ENCODE measurements at places on chromosomes 1 and 21.
A peak's percentile ranks its signal among the peaks of the same experiment; 100 is the strongest.

DNA sequence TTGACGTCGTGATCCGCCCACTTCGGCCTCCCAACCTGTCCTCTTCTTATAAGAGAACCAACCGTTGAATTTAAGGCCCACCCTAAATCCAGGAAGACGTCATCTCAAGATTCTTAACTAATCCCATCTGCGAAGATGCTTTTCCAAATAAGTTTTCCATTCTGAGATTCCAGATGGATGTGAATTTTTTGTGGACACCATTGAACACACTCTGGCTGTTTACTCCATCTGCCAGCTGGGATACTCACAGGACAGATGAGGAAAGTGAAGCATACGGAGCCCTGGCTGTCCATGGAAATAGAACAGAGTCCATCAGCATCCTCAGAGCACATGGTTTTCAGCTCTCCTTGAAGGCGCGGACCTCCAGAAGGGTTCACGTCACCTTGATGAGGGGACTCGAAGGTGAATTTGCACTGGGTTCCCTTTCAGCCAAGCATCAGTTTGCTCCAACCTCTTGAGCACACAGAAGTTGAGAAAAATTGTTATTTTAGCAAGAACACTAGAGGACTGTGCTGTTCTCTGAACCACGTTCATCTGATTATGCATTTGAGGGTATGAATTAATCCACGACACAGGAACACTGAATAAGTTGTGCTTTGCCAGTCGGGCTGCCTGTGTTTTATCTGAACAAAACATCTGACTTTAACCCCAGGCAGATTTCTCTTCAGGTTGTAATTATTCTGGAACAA lies 68.6 kb downstream of the KAZN start:
- DNase-seq: no peak

DNA sequence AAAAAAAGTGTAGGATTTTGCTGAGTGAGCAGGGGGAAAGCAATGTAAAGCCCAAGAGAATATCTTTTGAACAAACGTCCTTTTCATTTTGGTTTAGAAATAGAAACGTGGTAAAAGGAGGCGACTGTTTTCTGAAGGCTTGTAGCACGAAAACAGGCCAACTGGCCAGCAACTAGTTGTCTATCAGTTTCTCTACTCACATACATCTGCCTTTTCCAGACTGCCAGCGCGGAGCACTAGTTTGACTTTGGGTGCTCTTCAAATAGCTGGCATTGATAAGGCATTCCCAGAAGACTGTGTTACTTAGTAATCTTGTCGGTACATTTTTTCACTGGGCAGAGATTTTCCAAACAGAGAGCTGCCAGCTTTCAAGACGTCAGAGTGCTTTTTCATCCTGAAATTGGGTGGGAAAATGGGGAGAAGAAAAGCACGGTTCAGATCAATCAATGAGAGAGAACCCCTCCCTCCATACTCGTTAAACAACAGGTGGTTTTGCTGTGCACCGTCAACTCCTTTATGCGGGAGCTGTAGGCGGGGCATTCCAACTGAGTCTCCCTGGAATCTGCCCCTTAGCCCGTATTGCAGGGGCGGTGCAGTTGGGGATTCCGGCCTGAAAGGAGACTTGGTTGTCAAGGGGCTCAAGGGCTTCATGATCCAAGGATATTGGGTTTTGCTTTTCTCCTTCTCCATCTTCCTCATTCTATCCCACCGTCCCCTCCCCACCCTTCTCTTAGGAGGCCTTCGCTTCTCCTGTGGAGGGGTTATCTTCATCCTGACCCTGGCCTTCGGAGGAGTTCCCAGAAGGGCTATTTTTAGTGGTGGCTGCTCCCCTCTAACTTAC lies 884 bp upstream of the LRRC8C start:
- no peak for DNase-seq

- DNase-seq: no peak
Observed at GRCh38 chr1:912740-913301, 10.9 kb upstream of the SAMD11 start.

DNA sequence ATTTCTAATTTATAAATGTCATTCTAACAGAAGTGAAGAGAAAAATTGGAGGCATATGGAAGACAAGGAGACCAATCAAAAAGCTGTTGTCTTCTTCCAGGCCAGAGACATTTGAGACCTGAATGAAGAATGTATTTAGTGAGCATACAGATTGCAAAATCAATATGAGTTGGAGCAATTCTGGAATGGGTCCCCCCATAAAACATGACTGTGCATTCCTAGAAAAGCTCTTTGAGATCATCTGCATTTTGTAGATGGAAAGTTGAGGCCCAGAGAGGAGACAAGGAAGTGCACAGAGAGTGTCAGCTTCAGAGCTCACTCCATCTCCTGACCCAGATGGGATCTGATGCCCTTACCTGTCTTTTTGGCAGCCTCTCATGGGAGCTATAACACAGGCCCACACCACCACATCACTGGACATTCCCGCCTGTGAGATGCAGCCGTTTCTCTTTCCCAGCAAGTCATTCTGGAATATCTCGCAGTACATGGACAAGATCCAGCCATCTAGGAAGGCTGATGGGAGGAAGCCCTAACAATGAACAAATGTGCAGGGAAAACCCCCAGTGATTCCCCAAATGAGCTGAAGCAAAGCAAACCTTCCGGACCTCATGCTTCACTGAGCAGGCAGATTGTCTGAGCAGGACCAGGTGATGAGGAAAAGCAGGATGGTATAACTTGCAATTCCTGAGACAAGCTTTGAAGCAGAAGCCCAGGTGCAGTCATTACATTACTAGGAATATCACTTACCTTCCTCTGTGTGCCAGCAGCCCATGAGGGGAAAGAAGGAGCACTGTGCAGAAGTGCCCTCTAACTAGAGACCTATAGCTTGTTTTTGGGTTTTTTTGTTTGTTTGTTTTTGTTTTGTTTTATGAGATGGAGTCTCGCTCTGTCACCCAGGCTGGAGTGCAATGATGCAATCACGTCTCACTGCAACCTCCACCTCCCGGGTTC lies 445.6 kb downstream of the PLPP3 start:
- no peak for DNase-seq

GRCh38 chr21:46097336-46098293 lies at the start of gene COL6A2:
COL6A2 (plus strand) TSS chr21:46098112.
- no peak for DNase-seq

DNA sequence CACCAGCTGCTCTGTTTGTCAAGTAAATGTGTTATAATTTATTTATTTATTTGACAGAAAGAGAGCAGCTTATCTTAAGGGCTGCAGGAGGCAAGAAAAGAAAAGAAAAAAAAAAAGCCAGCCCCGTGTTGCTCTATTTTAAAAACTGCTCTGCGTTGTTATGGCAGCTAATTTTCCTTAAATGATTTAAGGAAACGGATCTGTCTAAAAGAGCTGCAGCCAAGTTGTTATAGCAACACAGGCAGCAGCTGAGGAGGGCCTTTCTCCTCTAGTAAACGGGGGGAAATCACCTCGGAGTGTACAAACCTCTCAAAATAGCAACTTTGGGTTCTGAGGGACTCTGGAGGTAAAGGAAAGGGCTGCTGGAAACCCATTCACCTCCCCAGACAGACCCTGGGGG lies 149.2 kb downstream of the BEND5 start:
- DNase-seq: no peak

DNA sequence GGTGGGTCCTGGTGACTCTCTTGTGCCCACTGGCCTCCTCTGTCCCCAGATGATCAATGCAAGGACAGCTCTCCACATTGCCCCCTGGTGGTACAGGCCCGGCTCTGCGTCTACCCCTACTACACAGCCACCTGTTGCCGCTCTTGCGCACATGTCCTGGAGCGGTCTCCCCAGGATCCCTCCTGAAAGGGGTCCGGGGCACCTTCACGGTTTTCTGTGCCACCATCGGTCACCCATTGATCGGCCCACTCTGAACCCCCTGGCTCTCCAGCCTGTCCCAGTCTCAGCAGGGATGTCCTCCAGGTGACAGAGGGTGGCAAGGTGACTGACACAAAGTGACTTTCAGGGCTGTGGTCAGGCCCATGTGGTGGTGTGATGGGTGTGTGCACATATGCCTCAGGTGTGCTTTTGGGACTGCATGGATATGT lies 10.8 kb downstream of the ADAMTSL4 start:
- no peak for DNase-seq

DNA sequence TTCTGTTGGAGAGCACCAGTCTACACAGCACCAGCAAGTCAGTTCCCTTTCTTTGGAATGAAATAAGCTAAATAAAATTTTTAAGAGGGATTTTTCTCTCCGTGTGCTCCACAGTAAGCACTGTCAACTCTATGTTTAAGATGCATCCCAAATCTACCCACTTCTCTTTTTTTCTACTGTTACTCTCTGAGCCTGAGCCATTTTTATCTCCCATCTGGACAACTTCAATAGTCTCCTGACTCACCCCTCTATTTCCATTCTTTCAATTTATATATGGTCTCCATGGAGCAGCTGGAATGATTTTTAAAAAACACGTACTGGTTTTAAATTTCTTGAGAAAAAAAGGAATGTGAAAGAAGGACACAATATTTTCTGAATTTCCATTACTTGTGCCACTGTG lies 24.7 kb upstream of the CCT8 start:
- DNase-seq: no peak

DNA sequence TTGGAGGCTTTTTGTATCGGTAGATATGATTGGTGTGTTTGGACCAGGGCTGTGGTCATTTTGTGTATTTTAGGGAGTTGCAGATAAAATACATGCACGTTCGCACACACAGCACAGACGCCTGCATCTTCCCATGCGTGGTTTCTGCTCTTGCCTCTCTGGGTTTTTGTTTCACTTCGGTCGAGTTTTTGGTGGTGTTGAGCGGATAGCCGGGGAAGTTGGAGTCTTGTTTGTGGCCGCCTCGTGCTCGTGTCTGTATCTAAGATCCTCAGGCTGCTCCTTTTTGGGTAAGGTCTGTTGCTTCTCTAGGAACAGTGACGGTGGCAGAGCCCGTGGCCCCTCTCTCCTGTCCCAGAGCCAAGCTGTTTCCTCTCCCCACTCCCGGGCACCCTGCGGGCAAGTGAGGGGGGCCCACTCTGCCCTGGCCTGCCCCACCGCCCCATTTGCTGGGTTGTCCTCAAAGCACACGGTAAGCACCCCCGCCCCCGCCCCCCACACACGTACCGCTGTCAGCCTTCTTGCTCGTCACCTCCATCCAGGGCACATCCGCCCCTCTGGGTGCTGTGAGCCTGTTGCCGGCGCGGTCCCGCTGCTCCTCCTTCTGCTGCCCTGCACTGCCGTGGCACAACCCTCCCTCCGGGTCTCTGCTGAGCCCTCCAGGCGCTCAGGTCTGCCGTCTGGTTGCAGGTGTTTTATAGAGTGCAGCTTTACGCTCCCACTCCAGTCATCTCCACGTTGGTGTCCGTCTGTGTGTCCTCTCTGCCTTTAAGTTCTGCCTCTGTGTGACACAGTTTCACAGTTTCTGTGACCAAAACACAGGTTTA lies 51.9 kb downstream of the AGPAT3 start:
- DNase-seq: peak; percentile 48

DNA sequence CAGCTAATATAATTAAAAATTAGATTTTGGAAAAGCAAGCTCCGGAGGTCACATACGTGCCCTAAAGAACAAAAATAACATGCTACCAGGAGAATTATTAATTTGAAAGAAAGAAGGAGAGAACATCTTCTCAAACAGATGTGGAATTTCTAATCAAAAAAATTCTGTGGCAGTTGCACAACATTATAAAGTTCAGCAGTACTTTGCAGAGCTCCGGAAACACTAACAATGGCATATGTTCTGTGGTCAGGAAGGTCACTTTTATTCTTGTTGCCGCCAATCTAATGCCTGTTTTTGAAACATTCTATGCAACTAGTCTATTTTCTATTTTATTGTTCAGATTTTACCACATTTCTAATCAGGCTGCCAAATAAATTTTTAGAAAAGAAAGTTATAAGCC lies 186.8 kb downstream of the SMYD3 start:
- no peak for DNase-seq

- no peak for DNase-seq
Observed at GRCh38 chr1:41152622-41153044, 89.5 kb downstream of the SCMH1 start.

DNA sequence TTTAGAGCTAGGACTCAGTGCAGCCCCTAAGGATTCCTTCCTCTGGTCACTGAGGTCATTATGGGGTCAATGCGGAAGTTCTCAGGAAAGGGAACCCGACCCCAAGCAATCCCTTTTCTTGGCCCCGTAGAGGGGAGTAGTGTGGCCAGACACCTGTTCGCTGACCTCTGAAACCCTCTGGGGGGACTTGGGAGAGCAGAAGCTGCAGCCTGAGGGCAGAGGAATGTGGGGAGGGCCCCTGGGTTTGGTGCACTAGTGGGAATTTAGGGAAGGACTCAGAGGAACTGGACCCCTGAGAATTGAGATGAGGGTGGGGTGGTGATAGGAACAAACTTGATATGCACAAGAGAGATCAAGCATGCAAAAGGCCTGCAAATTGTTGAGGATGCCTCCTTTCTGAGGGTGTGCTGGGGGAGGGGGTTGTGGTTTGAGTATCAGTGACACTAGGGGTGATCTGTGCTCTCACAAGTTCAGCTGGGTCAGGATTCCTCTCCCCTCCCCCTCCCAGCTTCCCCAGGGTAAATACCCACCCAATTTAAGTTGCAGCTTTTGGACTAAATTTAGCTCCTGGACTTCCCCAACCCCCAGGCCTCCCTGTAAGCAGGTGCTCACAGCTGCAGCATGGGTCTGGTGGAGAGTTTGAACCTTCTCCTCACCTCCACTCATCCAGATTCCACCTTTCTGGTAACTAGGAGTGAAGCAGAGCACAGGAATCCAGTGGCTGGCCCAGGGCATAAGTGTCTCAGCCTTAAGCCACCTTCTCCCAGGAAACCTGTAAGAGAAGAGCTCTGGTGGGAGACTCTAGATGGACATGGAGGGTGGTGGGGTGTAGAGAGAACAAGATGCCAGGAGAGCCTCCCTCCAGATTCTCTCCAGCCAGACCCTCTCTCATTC lies 13.5 kb downstream of the ADAMTSL4 start:
- DNase-seq: peak; percentile 67

DNA sequence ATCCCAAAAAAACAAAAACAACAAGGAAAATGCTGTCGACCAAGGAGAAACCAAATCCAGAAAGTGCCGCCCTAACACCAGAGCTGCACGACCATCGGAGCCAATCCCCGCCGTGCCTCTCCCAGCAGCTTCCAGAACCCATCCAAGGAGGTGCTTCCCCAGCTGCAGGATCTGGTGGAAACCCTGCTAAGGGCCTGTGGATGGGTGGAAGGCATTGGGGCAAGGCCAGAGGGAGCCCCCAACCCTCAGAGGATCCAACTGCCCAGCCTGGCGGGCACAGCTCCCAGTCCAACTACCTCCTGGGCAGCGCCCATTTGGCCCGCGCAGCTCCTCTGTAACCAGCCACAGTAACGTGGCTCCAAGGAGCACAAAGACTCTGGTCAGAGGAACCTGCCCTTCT lies 81.6 kb downstream of the NPHP4 start:
- no peak for DNase-seq

DNA sequence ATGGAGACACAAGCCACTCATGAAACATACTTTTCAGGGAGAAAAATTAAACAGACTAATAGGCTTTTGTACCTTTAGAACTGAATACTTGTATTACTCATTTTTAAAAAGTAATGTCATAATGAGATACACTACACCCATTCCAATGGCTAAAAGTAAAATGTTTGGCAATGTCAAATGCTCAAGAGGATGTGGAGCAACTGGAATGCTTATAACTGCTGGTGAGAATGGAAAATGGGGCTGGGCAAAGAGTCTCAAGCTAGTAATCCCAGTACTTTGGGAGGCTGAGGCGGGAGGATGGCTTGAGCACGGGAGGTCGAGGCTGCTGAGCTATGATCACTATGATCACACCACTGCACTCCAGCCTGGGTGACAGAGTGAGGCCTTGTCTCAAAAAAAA lies 86.3 kb downstream of the NKAIN1 start:
- DNase-seq: no peak

- no peak for DNase-seq
Observed at GRCh38 chr1:158002022-158002630, 8.7 kb downstream of the KIRREL1 start.

GRCh38 chr1:30755746-30756145 lies 1.8 kb downstream of the LAPTM5 start:
- no peak for DNase-seq

- no peak for DNase-seq
Observed at GRCh38 chr1:162702628-162703027, 70.4 kb downstream of the DDR2 start.
